ENCODE measurements at places on chromosomes 13 and 19.

GRCh38 chr13:113152984-113153809 is 5.3 kb upstream of the PROZ start:
- peak; percentile 84 for DNase-seq

GRCh38 chr19:53868091-53868891 is 608 bp downstream of the MYADM start:
- peak; percentile 89 for DNase-seq

DNA sequence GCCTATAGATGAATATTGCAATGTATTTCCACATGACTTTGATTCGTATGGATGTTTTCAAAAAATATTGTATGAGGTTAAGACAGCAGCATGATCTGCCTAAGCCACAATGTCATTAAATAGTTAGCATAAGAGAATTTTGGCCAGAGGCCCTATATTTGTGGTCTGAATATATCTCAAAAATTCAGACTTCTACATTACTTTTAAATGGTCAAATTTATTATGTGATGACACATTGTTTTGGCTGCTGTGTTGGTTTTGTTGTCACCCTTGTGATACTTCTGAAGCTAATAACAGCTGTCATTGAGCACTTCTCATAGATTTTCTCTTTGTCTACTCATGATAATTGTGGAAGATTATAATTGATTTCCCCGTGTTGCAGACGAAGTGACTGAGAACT is 288.2 kb downstream of the MYO16 start:
- DNase-seq = no peak

DNA sequence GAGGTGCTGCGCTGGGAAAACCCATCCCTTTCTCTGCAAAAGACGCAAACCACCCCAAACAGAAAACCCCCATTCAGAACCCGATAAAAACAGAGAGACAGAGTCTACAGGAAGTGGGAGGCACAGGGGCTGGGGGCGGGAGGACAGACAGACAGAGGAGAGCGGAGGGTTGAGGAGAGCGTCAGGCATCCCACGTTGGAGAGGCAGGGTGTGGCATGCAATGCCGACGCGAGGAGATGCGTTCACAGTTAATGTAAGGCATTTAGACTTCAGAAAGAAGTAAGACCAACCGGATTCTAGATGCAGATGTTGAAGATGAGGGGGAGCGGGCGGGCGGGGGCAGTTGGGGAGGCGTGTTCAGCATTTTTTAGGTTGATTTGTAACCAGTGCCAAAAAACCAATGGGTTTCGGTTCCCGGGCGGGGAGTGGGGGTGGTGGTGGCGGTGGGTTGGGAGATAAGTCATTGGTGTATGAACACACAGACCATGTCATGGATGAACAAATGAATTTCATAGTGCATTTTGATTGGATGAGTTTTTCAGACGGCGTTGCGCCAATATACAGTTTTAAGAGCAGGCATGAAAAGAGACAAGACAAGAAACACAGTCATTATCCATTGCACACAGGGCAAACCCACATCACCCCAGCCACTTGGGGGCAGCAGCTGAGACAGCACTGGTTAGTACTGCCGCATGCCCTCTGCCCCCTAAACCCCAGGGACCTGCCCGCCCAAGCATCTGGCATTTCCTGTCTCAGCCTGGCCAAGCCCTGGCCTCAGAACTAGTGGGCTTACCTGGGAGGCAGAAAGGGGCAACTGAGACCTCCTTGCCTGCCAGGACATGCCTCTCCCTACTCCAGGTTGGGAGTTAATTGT is 91.3 kb downstream of the IER2 start:
- no peak for DNase-seq

DNA sequence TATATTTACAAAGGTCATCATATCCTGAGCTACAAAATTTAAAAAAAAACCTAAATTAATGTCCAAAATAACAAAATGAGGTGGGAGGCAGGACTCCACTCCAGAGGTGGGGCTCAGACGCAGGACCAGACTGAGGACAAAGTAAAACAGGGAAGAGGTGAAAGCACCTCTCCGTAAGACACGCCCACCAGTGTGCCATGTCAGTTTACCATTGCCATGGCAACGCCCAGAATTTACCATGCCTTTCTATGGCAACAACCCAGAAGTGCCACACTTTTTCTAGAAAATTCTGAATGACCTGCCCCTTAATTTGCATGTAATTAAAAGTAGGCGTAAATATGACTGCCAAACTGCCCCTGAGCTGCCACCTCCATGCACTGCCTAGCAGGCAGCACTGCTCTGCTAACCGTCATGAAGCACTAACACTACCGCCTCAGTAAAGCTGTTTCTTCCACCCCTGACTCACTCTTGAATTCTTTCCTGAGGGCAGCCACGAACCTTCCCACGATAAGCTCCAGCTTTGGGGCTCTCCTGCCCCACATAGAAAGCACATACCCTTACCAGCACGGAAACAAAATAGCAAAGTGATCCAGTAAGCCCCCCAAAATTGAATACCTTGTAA is 22.3 kb upstream of the PDCD5 start:
- no peak for DNase-seq

DNA sequence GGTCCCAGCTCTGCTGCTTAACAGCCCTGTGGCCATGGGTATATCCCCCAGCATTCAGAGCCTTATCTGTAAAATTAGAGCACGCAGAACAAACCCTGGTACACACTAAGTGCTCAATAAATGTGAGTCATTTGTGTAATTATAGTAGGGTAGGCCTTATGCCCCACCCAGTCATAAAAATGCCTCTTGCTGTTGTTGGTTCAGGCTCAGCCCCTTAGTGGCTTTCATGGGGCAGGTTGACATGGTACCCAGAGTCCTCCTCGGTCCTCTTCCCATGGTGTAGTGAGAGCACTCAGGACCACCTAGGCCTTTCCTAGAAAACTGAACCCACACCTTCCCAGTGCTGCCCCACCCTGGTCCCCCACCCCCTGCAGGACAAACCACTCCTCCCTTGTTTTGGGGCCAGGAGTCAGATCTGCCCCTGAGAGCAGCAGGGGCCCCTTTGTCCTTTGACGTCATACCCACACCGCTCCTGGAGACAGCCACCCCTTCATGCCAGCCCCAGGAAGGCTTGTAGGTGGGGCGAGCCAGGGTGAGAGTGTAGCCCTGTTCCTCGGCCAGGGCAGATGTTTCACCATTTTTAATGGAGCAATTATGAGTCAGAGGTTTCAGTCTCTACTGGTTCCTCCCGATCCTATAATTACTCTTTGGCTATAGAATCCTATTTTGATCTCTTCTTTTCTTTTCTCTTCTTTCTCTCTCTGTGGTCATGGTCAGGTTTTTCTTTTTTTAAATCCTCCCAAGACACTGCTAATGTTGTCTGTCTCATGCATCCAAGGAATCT is 36.8 kb downstream of the ACTN4 start:
- peak; percentile 91 for DNase-seq

DNA sequence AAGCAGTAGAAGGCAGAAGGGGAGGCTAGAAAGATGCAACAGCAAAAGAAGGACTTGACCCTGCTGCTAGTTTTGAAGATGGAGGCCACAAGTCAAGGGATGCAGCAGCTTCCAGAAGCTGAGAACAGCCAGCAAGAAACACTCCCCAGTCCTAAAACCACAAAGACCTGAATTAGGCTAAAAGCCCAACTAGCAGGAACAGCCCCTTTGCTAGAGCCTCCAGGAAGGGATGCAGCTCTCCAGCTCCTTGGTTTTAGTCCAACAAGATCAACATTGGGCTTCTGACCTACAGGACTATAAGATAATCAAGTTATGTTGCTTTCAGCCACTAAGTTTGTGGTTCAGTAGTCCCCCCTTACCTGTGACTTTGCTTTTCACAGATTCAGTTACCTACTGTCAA is 10.5 kb upstream of the LATS2 start:
- no peak for DNase-seq

GRCh38 chr19:2282062-2282861 is at the start of gene PEAK3:
PEAK3 (minus strand) TSS chr19:2282175; CDS start chr19:2280931, 1,244 bp downstream.
- peak; percentile 89 for DNase-seq

GRCh38 chr13:83499286-83499685 is 383.0 kb downstream of the SLITRK1 start:
- no peak for DNase-seq

DNA sequence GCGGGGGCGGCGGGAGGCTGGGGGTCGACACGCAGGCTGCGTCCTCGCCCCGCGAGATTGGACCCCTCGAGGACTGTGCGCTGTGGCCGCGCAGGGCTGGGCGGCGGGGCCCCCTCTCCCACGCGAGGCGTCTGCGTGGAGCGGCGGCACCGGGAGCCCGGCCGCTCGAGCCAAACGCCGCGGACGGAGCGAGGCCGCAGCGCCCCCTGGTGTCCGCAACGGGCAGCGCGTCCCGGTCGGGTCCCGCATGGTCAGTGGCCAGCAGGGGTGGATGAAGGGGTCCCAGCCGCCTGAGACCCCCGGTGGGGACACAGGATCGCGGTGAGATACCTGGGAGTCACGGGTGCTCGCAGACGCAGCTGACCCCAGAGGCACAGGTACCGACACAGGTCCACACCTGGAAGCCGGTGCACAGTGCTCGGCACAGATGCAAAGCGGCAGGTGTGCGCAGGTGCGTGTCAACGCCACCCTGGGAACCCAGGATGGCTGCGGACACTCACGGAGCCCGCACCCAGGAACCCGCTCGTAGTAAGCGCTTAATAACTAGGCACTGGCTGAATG is 2.1 kb upstream of the CIRBP start:
- DNase-seq = peak; percentile 88

DNA sequence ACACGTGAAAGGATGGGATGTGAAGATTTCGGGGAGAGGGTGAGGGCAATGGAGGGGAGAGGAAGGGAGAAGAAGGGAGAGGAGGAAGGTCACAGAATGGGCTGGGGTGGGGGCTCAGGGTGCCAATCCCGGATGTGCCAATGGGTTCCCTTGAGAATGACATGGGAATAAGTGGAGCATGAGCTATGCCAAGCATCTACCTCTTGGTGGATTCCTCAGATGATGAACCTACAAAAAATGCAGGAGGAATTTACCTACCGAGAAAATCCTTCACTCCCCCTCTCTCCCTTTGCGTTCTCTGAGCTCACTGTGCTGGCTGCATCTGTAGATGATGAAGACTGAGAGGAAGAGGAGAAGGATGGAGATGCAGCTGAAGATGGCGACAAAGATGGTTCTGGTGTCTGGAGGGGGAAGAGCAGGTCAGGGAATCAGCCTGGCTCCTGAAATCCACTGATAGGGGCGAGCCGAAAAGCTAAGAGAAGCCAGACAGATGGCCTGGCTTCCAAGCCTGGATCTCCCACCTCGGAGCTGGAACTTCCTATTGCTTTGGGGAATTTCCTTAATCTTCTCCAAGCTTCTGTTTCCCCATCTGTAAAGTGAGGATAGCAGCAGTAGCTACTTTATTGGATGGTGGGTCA is 21.6 kb downstream of the VSTM1 start:
- DNase-seq = no peak

- DNase-seq = peak; percentile 64
Measured at GRCh38 chr19:41265395-41266153, 1.4 kb downstream of the HNRNPUL1 start.

- no peak for DNase-seq
Measured at GRCh38 chr19:10207026-10207425, 12.3 kb upstream of the DNMT1 start.

DNA sequence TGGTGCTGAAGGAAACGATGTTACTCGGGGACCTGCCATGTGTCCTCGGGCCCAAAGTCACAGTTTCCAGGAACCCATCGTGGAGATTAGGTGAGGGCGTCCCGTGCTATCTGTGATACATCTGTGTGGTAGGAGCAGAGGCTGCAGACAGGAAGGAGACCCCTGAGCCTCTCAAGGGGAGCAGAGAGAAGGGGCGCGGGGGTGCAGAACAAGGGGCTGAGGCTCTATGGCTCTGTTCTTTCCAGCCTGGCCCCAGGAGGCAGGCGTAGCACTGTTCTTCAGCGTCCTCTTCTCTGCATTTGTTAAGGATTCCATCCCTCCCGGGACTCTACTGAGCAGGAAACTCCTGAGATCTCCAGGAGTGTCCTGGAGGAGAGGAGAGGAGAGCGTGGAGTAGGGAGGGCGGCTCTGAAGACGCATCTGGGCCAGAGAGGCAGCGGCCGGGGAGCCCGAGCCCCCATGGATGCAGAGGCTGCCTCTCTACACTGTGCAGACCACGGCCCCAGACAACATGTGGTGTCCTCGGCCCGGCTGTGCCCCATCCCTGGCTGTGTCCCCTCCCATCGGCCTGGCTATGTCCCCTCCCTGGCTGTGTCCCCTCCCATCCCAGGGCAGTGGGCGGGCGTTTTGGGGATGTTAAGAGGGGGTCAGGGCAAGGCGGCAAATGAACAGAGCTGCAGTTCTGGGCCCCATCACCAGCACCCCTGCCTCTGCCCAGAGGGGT is 118.0 kb downstream of the ATP11A start:
- peak; percentile 50 for DNase-seq

- no peak for DNase-seq
Measured at GRCh38 chr19:15945301-15945700, 3.5 kb upstream of the OR10H4 start.

- DNase-seq = no peak
Measured at GRCh38 chr13:40514802-40515201, 151.6 kb downstream of the FOXO1 start.

- DNase-seq = peak; percentile 93
Measured at GRCh38 chr19:10580979-10581631, 6.0 kb downstream of the AP1M2 start.

DNA sequence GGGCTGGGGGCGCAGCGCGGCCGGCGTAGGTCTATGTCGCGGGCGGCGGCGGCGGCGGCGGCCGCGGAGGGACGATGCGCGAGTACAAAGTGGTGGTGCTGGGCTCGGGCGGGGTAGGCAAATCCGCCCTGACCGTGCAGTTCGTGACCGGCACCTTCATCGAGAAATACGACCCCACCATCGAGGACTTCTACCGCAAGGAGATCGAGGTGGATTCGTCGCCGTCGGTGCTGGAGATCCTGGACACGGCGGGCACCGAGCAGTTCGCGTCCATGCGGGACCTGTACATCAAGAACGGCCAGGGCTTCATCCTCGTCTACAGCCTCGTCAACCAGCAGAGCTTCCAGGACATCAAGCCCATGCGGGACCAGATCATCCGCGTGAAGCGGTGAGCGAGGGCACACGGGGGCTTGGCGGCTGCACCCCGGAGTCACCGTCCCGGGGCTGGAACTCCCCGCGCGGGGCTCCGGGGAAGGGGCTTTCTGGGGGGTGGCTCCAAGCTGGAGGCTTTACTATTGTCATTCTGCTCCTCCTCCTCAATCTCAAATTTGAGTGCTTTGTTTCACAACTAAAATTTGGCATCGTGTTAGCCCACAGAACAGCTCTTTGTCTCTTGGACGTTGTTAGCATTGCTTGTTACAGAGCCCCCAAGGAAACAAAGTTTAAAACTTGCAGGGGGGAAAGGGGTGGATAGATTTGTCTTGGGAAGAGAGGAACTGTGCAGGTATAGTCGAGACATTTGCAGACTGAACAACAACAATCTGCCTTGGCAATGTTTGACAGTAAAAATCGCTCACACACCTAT is 630 bp downstream of the RAP2A start:
- DNase-seq = peak; percentile 78

- DNase-seq = no peak
Measured at GRCh38 chr19:56404705-56405056, 549 bp downstream of the ZNF583 start.

GRCh38 chr19:11203194-11204075 is 6.1 kb upstream of the KANK2 start:
- DNase-seq = peak; percentile 97

DNA sequence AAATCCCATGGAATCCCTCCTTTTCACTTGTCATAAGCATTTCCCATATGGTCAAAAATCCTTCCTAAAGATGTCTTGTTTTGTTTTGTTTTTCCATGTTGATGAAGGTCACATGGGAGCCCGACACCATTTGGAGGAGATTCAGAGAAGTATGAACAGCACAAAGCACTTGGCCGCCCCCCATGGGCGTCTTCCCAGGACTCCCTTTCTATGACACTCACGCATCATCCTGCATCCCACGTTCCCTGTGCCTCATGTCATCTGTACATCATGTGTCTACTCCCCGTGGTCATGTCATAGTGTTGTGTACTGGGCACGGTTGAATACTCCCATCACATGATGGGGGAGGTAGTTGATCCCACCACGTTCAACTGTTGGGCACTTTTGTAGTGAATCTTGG is 2.0 kb downstream of the ZSCAN1 start:
- no peak for DNase-seq

Measured in sigmoid colon (tissue), 7 donors.